LoVo (cell line): ENCODE measurements at places on chromosomes 6 and 20.
A peak's percentile ranks its signal among the peaks of the same experiment; 100 is the strongest.

GRCh38 chr6:117908246-117909068 lies 1.4 kb downstream of the SLC35F1 start:
- no peak for DNase-seq

- DNase-seq: peak; percentile 44
These were observed 38.3 kb upstream of the SLC32A1 start for GRCh38 chr20:38685853-38686473.

- DNase-seq: no peak
These were observed 161.5 kb upstream of the CDH4 start for GRCh38 chr20:61090541-61090940.

DNA sequence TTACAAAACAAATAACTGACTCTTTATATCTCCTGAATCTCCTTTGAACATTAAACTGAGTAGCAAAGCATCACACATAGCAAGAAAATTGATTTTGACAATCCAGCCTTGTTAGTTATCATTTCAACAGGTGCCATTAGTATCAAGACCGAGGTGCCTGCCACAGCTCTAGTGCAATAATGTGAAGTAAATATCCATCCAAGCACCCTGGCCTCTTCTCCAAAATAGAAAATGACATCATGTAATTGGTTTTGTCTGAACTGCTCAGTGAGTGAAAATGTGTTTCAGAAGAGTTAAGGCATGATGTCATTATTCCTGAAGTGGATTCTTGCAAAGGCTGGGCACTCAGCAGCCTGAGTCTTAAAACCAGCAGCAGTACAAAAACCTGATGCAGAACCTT lies 341.4 kb downstream of the PLCB1 start:
- DNase-seq: no peak

DNA sequence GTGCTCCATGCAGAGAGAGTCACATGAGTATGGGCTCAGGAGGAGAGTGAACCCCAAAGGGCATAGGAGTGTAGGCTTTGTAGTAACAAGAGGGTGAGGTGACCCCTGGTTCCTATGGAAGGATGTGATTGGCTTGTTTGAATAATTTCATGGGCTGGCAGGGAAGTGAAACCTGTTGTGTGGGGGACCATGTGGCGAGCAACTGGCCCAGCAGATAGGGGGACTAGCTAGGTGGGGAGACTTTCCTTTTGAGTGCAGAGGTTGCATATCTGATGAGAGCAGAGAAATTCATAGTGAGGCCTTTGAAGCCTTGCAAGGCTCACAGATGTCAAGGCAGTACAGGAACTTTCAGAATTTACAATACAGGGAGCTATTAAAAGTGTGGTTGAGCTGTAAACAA lies 247.9 kb upstream of the SLC35B3 start:
- DNase-seq: no peak

DNA sequence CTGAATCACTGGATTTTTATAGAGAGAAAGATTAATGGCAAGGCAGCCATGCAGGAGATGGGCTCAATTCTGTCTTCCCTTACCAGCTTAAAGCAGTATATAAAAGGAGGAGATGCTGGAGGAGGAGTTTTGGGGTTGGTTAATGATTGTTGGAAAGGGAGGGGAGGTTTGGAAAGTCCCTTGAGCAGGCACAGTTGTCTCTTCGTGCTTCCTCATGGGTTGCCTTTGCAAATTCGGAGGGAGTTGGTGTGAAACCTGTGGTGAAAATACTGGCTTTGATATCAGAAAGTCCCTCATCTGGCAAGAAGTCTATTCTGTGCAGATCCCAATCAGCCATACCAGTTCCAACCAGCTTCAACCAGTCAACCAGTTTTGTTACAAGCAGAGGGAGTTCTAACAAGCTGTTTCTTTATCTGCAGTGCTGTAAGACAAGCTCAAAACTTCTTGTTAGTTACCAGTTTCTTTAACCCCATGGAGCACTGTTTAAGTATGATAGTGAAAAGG lies 107.0 kb downstream of the HIVEP1 start:
- DNase-seq: no peak
